Effector CD8-positive, alpha-beta T cell (primary cell): ENCODE measurements at places on chromosomes 2 and 18.

DNA sequence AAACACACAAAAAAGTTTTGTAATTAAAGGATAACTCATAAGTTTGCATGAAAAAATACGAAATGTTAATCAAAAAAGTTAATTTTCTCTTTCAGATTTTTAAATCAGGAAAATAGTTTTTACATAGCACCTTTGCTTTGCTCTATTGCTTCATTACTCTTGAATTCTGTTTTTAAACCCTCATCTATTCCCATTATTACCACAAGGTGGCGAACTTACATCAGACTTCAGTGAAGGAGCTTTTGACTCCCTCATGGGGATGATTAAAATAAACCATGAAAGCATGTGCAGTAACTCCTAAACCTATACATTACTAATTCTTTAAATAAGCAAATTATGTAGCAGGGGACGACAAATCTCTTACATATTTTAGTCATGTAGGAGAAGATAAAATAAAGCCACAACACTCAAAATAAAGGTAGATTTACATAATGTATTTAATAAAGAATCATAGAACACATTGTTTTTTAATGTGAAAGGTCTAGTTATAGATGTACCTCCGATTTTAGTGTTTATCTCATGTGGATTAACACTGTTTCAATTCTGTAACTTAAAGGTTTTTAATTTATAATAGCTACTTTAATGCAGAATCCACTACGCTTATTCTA is 105.2 kb downstream of the NETO1 start:
- no peak for DNase-seq

DNA sequence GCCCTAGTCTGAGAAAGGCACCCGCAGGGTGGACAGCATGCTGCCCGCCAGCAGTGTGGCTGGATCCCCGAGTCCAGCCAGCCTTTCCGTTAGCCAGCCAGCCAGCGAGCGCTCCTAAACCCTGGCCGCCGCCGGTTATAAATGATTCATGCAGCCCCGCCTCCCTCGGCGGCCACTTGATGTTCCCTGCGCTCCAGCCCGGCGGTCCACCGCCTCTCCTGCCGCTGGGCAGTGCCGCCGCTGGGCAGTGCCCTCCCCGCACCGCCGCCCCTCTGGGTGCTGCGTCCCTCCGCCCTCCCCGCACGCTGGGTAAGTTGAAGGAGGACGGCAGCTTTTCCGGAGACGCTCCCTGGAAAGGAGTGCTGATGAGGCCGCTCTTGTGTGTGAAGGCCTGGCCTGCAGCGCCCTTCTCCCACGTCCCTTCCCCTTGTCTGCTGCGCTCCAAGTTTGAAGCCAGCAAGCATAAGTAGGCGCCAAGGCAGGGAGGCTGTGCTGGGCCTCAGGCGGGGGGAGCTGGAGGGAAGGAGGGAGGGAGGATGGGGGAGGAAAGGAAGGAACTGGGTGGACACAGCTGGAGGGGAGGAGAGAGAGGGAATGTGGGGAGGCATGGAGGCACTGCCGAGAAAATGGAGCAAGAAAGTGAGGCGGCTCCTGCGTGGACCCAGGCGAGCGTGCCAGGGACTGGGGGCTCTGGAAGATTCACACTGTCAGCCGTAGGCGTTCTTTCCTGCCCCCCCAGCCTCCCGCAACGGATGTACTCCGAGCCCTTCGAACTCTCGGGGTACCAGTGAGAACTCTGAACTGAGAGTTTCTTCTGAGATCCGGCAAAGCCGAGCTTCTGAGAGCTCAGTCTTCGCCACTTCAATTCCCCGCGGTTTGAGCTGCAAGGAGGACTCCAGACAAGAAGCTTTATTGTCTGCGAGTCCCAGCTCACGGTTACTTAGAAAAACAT is 131.9 kb downstream of the GLI2 start:
- DNase-seq, result no peak

DNA sequence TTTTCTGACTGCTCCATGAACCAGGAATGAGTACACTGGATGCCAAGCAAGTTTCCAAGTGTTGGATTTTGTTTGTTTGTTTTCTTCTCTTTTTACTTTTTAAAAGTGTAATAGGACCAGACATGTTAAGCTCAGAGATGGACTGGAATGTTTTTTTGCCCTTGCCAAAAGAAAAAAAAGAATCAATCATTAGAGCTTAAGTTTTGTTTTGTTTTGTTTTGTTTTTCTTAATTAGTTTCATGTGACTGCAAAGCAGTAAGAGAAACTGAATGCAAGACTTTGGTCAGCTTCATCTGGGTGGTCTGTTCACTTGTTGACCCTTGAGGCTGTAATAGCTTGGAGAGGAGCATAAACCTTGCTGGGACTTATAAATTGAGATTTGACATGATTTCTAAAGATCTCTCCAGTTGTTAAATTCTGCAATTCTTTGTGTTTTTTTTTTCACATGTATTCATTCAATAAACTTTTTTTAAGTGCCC is 42.4 kb upstream of the SLC1A4 start:
- no peak for DNase-seq

DNA sequence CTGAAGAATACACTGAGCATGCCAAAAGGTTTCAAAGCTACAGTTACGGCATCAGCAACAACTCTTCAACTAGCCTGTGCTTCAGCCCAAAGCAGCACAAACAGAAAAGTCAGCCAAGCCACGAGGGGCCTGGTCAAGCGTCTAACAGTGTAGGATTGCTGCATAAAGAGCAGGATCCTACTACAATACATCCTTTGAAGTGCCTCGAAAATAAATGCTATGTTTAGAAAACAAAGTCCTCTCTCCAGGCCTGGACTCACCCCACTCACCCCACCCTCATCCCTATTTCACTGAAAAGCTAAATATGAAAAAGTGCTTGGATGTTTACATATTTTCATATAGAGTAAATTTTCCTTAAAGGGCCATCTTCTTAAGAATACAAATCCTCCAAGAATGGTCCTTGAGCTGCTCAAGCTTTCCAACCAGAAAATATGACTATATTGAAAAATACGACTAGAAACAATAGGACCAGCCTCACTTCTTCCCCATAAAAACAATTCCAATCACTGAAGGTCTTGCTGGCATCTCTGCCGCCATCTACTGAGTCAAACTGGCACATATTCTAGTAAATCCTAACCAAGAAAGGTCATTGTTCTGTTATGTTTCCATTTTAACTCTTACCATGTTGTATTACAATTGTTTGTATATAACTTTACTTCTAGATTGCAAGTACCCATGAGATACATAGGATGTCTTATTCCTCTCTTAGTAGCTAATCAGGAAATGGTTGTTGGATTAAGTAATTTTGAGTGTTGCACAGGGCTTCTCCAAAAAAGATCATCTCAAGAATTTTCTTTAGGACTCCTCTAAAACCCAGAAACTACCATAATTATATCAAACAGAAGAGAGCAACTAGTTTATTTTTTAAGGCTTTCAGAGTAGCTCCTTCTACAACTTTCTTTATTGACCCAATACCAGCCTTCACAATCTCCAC is 63.6 kb downstream of the CLHC1 start:
- DNase-seq, result no peak

DNA sequence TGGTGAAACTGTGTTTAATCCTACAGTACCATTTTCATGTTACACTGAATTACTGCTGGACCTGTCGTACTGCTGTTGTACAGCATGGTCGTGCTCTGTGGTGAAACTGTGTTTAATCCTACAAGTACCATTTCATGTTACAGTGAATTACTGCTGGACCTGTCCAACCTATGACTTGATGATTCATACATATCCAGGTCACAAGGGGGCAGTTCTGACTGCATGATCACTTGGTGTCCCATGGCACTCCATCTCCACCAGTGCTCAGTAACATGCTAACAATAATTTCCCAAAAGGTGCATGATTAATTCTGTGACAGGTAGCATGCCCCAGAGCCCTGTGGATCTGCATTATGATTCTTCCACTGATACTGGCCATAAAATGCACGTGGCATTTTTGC is 101.6 kb downstream of the ADCYAP1 start:
- DNase-seq, result no peak

DNA sequence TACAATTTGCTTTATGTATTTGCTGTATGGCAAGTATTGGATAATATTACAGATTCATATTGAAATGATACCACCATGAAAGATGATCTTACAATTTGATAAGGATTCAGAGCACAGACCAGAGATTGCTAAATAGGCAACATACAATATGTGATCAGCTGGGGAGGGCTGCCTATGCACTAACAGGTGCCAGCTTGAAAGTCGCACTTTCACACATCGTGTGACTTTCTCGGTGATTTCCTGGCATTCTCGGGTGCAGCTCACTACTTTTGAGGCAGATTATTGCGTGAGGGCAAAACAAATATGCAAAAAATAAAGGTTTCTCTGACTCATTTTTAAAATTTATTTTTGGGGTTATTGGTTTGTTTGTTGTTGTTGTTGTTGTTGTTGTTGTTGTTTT is 36.0 kb downstream of the RBMS1 start:
- DNase-seq, result no peak

DNA sequence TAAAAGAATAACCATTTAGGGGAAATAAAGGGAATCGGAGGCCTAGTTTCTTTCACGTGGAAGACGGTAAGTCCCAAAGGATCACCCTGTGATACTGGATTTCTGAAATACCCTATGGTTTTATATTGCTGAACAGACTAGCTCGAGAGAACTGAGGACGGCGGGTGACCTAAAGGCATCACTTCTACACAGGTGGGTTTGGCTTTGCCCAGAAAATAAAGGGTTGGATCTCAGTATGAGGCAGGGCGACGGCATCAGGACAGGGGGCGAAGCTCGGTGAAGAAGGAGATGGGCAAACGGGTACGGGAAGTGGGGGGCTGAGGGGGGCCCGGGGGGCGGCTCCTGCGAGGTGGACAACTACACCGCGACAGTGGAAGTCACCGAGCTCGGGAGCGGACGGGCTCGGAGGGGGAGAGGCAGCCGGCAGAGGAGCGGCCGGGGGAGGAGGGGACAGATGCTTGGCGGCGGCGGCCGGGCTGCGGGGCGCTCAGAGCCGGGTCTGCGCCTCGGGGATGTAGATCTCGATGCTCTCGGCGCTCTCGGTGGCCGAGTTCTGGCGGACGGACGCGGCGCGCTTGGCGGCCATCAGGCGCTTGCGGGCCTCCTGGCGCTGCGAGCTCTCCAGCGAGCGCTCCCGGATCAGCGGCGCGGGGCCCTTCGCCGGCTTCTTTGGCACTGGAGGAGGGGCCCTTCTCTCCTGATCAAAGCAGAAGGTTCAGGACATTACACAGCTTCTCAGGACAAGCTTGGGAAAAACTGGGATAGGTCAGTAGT is 48.9 kb downstream of the TGIF1 start:
- no peak for DNase-seq

DNA sequence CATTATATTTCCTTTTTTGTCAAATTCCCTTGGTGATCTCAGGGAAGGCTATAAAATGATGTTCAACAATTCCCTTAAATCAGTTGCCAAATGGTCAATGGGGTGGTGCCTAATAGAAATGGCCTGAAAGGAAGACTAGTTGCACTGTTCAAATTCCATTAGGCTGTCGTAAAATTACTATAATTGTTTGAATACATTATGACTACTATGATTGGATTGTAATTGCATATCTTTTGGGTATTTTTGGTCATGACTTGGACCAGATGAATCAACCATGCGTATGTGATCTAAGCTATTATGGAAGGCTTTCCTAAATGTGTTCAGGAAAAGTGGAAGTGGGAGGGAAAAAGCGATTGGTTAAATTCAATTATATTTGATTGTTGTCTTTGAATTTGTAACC is 41.3 kb upstream of the KCNE4 start:
- DNase-seq, result no peak

DNA sequence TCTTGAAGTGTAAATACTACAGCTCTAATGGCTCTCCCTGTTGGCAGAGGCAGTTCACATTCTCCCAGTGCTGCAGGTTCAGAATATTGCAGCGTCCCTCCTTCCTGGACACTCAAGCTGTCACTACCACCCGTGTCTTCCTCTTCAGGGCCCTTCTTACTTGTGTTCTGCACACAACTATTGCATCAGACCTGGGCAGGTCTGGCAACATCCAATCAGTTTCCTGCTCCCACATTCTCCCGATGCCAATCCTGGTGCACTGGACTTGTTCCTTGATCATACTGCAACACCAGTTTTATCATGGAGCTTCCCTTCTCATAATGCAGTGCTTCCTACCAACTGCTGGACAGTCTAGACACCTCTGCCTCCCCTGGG is 161.5 kb downstream of the CAPN13 start:
- DNase-seq, result no peak

DNA sequence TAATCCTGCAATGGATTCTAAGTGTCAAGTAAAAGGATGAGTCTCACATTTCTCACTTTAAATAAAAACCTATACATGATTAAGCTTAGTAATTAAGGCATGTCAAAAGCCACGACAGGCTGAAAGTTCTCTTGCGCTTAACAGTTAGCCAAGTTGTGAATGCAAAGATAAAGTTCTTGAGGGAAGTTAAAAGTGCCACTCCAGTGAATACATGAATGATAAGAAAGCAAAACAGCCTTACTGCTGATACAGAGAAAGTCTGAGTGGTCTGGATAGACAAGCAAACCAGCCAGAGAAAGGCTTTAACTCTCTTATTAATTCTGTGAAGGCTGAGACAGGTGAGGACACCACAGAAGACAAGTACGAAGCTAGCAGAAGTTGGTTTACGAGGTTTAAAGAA is 12.7 kb downstream of the THOC1 start:
- no peak for DNase-seq

DNA sequence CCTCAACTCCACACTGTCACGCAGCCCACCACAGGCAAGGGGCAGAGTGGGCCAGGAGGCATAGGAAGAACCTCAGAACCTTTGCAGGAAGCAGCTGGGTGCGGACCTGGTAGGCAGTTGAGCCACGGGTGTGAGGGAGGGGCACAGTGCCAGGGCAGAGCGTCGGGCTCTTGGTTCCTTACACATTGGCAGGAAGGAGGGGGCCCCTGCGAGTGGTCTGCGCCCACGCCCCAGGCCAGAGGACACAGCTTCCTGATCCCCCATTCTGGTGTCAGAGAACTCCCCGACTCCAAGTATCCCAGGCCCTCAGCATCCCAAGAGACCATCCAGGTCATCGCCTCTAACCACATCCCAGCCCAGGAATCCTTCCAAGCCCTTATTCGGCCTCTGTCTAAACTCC is 61.5 kb downstream of the TNS1 start:
- DNase-seq, result no peak

DNA sequence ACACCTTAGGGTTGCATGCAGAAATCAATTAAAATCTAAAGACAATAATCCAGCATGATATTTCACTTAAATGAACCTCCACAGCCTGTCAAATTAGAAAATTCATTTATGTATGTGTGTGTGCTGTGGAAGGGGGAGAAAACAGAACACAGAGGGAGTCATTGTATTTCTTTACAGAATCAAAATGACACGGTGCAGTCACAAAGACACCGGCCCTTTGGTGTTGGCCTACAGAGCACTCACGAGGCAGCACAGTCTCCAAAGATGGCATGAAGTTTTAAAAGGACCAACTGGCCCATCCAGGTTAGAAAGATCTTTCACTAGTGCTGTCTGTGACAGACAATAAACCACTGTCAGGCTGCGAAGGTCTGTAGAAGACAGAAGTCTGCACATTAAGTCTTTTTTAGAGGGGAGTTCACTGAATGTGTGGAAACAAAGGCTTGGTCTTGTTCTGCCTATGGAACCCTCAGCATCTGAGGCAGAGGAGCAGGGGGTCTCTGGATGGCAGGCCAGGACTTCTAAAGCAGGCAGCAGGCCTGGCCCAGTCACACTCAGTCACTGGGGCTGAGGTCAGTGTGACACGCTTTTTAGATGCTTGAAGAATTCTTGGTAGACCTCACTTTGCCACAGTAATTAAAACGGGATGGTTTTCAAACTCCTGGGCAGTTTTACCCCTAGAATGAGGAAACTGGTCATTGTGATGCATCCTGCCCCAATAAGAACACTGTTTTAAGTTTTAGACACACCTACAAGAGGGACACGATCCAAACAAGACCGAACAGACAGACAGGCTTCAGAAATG is 184.9 kb downstream of the AFF3 start:
- no peak for DNase-seq
